ENCODE measurements at places on chromosomes 2 and 18.

DNA sequence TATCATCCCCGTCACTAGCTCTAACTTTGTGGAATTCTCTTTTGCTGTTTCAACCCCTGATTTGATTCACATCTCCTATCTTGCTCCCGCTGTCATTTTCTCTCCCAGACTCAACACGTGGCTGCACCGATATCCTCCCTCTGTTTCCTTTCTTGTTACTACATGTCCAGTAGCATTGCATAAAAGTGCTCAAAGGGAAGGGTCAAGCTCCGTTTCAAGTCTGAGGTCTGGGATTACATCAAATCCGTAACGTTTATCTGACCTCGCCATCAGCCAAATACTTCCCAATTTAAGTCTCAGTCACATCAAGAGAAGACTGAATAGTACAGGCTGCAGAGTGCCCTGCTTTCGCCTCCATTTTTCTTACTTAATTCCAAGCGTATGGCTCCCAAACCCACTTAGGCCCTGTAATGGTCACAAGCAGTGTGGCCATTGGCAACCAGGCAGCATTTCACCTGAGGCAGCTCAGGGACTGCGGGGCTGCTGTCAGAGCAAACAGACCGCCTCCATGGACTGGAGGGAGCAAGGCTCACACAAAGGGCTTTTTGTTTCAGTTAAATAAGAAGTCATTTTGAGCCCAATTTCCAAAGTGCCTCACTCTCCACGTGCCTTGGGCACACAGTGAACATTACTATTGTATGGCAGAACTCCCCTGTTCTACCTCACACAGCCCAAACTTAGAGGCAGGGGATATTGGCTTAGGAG, 217.8 kb downstream of the BCL11A start:
- no peak for DNase-seq

GRCh38 chr2:55204950-55205349, 27.1 kb downstream of the CLHC1 start:
- DNase-seq: no peak

GRCh38 chr18:74784752-74785151, 187.1 kb downstream of the ZNF407 start:
- DNase-seq: no peak

- DNase-seq: no peak
Observed at GRCh38 chr2:33236482-33237385, 239.7 kb upstream of the RASGRP3 start.

DNA sequence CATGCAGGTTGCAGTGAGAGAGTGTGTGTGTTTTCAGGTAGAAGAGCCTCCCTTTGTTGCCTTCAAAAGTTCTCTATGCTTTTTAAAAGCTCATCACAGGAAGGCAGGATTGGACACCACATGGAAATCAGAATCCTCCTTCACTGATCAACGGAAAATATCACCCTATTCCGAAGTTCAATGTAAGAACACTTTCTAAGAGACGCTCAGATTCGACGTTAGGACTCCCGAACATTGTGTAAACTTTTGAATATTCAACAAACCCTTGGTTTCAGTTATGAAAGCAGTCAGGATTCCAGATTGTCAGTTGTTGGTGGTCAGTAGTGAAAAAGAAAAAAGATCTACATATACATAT, 561.4 kb upstream of the ID2 start:
- DNase-seq: no peak

- DNase-seq: no peak
Observed at GRCh38 chr2:168434146-168434545, 21.9 kb upstream of the CERS6 start.

DNA sequence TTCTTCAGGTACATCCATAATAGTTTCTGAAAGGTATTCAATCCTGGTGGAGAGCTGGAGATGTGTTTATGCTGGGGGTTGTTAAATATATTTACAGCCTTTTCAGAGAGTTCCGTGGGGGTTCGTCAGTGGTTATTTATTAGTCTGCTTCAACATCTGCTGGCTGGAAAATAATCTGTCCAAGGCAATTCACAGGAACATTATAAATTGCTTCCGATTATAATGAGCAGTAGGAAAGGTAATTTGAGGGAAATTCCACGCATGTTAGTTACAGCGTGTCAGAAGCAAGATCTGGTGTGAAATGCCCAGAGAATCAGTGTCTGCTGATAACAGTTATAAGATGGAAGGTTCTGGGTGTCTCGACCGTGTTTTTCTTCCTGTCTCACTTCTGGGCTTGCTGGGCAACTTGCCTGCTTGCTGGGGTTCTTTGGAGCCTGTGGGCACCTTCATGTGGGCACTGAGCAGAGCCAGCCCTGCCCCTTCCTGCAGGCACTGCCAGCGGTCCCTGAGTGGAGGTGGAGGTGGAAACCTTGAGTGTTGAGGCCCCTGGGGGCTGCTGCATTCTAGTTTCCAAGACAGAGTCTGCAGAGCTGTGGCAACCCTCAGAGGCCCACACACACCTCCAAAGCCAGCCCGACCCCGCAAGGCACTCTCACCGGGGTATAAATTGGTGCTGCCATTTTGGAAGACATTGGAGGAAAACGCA, 185.7 kb downstream of the FAM210A start:
- DNase-seq: peak; percentile 29

DNA sequence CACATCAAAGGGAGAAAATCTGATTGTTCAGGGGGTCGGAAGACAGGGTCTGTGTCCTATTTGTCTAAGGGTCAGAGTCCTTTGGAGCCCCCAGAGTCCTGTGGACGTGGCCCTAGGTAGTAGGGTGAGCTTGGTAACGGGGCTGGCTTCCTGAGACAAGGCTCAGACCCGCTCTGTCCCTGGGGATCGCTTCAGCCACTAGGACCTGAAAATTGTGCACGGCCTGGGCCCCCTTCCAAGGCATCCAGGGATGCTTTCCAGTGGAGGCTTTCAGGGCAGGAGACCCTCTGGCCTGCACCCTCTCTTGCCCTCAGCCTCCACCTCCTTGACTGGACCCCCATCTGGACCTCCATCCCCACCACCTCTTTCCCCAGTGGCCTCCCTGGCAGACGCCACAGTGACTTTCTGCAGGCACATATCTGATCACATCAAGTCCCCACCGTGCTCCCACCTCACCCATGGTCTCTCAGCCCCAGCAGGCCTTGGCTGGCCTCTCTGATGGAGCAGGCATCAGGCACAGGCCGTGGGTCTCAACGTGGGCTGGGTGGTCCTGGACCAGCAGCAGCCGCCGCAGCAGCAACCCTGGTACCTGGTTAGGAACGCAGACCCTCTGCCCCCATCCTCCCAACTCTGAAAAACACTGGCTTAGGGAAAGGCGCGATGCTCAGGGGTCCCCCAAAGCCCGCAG, 3.8 kb downstream of the PROC start:
- no peak for DNase-seq

GRCh38 chr2:239399921-239400595, 762 bp downstream of the HDAC4 start:
- no peak for DNase-seq

DNA sequence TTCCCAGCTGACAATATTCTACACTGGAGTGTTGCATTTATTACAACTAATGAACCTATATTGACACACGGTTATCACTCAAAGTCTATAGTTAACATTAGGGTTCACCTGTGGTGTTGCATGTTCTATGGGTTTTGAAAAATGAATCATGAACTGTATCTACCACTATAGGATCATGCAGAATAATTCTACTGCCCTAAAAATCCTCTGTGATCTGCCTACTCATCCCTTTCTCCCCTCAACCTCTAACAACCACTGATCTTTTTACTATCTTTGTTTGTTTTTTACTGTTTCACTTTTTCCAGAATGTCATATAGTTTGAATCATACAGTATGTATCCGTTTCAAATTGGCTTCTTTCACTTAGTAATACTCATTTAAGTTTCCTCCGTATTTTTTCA, 47.6 kb upstream of the TCF7L1 start:
- no peak for DNase-seq

GRCh38 chr18:48898521-48898920, 52.2 kb downstream of the SMAD7 start:
- no peak for DNase-seq

DNA sequence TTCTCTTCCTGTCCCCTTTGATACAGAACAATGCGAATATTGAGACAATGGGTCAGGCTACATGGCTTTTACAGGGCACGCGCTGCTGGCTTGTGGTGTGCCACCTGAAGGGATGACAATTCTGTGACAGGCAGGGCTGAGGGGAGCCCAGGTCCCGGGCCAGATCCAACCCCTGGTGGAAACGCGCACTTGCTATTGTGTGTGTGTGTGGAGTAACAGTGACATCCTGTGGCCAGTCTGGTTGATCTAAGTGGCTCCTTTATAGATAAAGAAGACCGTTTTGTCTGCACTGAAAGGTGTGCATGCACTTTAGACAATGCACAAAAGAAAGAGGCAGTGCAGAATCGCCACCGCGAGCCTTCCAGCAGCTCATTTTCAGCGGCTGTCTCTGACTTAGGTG, 273.6 kb downstream of the HRH4 start:
- no peak for DNase-seq

DNA sequence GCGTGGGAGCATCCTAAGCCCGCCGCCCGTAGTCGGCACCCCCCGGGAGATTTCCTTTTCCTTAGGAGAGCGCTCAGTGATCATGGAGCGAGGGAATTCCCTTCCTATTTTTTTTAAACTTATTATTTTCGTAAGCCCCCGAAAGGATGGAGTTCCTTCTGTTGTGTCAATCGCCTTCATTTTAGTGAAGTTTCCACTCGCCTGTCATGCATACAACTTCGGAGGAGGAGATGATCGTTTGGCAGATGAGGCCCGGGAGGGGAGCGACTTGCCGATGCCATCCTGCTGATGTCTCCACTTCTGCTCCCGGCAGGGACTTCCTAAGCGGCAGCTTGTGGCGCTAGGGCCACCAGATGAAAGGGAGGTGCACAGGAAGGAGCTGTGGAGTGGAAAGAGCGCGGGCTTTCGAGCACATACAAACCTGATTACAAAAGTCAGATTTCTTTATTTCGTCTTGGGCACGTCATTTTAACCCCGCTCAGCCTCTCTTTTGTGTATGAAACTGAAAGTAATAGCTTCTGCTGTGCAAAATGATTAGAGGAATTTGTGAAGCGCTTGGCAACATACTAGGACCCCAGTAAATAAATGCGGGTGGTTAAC, at the start of gene ADGRF3:
TSS of gene ADGRF3 (minus strand) at position 336 of the 600 bp plus-strand sequence. CDS start 555 bp downstream, outside the sequence.
- peak; percentile 55 for DNase-seq

DNA sequence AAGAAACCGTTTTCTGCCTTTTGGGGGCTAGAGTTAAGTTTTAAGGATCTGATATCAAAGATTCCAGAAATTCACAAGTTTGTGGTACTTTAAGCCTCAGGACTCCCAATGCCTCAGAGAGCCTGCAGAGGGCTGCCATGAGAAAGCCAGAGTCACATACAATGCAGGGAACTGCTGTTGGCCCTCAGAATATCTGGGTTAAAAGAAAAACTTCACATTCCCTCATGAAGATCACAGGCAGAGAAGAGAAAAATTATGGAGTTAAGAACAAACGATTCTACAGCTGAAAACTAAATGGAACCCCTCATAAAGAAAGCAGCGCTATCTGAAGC, 39.5 kb downstream of the HDAC4 start:
- DNase-seq: no peak

DNA sequence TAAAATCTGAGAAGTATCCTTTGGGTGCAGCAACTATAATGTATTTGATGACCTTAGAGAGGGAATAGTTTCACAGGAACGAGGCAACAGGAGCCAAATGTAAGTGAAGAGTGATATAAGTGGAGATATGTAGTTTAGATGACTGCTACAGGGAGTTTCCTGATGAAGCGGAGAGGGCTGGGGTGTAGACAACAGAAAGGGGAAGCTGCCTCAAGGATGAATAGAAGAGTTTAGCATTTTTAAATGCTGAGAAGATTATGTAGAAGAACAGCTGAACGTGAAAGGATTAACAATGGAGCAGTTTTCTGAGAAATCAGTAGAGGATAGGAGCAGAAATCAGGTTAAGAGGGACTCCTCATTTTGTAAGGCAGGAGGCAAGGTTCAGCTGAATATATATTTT, 133.3 kb downstream of the LCLAT1 start:
- DNase-seq: no peak

- no peak for DNase-seq
Observed at GRCh38 chr2:144774809-144775208, 254.9 kb upstream of the ZEB2 start.

- DNase-seq: no peak
Observed at GRCh38 chr2:70648961-70649360, 95.3 kb upstream of the TGFA start.

- DNase-seq: no peak
Observed at GRCh38 chr2:28325173-28325566, 67.5 kb upstream of the FOSL2 start.

DNA sequence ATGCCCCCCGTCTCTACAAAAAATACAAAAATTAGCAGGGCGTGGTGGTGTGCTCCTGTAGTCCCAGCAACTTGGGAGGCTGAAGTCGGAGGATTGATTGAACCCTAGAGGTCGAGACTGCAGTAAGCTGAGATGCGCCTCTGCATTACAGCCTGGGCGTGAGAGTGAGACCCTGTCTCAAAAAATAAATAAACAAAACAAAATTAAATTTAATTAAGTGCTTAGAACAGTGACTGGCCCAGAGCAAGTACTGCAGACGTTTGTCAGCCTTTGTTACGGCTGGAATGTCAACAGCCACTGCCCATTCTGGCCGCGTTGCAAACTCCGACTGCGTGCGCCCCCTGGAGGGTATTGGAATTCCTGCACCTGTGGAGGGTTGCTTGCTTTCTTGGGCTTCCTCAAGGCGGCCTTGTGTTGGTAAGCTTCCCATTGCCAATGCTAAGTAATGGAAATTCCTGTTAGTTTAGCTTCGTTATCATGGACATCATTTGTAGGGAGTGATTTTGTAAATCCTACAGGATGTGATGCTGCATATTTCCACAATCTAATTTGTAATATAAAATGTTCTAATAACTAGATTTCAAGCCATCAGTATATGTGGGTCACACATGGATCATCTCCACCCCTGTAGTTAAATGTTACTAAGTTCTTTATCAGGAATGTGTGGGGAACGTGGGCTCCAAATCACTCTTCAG, 15.9 kb upstream of the ATP6V1B1 start:
- peak; percentile 66 for DNase-seq

GRCh38 chr18:12321333-12321732, 13.3 kb downstream of the TUBB6 start:
- DNase-seq: no peak

DNA sequence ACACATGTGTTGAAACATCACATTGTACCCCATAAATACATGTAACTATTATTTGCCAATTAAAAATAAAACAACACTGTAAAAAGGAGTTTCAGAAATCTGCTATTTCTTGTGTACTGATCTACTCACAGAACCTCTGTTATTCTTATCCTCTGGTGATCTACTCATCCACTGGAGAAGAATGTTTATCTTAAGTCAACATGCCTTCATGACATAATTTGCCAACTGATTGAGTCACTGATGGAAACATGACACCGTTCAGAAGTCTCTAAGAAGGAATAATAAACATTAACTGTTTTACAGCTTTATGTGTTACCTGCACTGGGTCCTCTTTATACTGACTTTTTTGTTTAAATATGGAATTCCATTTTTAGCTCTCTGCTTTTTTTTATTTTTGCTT, 555.2 kb downstream of the DCDC2C start:
- no peak for DNase-seq

- DNase-seq: peak; percentile 54
Observed at GRCh38 chr2:74835831-74836674, 2.1 kb downstream of the HK2 start.
